ENCODE measurements at places on chromosomes 2 and 18.

- no peak for DNase-seq
These were observed 165.6 kb downstream of the SMAD7 start for GRCh38 chr18:48785091-48785614.

- no peak for DNase-seq
These were observed 88.9 kb downstream of the TTN start for GRCh38 chr2:178718283-178718682.

- no peak for DNase-seq
These were observed 688.4 kb upstream of the PIK3C3 start for GRCh38 chr18:41266616-41267015.

DNA sequence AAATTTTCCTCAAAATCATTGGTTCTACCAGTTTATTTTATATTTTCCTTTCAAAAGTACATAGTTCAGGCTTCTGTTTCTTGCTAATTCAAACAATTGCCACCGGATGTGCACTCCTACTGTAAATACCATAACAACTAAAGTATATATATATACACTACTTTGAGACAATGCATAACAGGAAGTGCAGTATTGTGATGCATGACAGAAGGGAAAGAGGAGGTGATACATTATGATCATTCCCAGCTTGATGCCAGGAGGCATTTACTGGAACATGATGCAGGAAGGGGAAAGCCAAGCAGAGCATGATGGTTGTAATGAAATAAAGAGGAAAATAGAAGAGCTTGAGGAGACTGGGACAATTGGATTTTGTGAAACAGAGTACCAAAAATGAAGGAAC, 215.2 kb upstream of the NT5C1B start:
- no peak for DNase-seq

DNA sequence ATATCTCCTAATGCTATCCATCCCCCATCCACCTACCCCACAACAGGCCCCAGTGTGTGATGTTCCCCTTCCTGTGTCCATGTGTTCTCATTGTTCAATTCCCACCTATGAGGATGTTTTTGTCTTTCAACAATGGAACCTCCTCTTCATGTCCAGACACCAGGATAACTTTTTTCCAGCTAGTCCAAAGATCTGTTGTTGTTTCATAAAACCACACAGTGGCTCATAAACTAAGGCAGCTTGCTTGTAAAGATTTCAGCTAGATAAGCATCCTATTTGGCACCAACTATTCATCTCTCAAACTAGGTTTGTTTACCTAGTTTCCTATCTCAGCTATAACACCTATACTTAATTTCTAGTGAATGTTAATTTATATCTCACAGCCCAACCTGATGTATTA, 937.7 kb downstream of the TRIB2 start:
- DNase-seq, result no peak

GRCh38 chr2:207891086-207891844, 121.6 kb upstream of the FZD5 start:
- DNase-seq, result no peak

- DNase-seq, result no peak
These were observed 92.9 kb downstream of the MAP4K4 start for GRCh38 chr2:101790416-101790815.

DNA sequence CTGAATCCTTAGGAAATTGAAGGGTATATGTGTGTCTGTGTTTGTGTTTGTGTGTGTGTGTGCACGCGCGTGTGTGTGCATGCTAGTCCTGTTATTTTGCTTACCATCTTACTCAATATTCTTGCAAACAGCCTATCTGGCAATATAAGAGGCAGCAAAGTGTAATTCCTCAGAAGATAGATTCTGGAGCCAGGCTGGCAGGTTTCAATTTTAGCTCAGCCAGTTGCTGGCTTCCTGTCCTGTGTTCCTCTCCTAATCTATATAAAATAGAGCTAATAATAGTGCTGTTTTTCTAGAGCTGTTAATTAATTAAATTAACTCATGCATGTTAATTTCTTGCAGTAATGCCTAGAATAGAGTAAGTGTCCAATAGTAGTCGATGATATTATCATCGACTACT, 256.2 kb downstream of the PIK3C3 start:
- DNase-seq, result no peak

- DNase-seq, result no peak
These were observed 133.2 kb downstream of the ACKR3 start for GRCh38 chr2:236702657-236703372.

- no peak for DNase-seq
These were observed 37.3 kb upstream of the GRP start for GRCh38 chr18:59182673-59183072.

GRCh38 chr2:180730976-180731375, 249.4 kb upstream of the UBE2E3 start:
- no peak for DNase-seq

- DNase-seq, result no peak
These were observed 82.7 kb downstream of the ORC4 start for GRCh38 chr2:147937744-147938349.
